ENCODE measurements at places on chromosomes 12 and 14.

- no peak for DNase-seq
These were observed 4.3 kb upstream of the NKX2-1 start for GRCh38 chr14:36524220-36524837.

- DNase-seq = no peak
These were observed 83.3 kb downstream of the PTPRO start for GRCh38 chr12:15405606-15406005.

DNA sequence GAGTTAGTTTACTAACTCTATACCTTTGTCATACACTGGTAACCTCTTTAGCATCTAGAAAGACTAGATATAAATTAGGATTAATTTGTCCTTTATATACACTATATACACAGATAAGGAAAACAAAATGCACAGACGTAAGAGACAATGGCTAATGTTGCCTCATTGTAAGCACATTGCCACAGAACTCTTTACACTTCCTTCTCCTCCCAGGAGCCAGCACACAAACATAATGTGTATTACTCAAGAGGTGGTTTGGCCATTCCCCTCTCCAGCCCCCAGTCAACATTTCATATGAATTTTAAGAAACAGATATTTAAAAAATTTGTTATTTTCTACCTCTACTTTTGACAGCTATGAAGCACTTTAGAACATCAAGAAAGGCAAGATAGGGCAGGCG, 131.4 kb upstream of the OR4E1 start:
- DNase-seq = no peak

DNA sequence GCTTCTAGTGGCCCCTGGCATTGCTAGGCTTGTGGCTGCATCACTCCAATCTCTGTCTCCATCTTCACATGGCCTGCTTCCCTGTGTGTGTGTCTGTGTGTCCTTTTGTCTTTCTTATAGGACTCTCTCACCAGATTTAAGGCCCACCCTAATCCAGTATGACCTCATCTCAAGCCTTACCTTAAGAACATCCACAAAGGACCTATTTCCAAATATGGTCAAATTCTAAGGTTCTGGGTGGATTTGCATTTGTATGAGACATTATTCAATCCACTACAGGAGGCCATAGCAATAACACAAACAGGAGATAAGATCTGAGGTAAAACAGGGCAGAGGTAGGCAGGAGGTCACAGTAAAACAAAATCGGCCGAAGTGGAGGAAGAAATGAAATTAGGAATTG, 375.9 kb downstream of the BTG1 start:
- no peak for DNase-seq

GRCh38 chr14:30362369-30363218, 196.4 kb upstream of the G2E3 start:
- DNase-seq = no peak

All from stimulated activated CD8-positive, alpha-beta memory T cell treated with anti-CD3 and anti-CD28 coated beads, Interleukin-7, amount 100 ng/mL, for 1 hour (primary cell).